Stimulated activated CD8-positive, alpha-beta memory T cell treated with anti-CD3 and anti-CD28 coated beads, Interleukin-12 subunit alpha, Interleukin-12 subunit beta, amount 100 ng/mL, for 1 hour (primary cell): ENCODE measurements at places on chromosomes 1 and 21.

DNA sequence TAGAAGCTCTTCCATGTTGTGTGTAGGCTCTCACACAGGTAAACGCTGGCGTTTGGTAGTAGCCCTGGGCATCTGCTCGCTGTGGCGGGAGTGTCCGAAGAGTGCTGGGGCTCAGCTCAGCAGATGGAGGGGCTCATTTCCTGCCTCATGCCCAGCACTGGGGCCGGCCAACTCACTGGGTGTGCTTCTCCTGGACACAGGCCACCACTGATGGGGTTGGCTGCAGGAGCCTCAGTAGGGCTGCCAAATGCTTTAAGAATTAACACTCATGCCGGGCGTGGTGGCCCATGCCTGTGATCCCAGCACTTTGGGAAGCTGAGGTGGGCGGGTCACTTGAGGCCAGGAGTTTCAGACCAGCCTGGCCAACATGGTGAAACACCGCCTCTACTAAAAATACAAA lies 20.9 kb downstream of the UQCRHL start:
- no peak for DNase-seq

GRCh38 chr1:51912881-51913280 lies 34.4 kb upstream of the NRDC start:
- DNase-seq, result no peak

- no peak for DNase-seq
Observed at GRCh38 chr1:83131692-83131955, 867.3 kb downstream of the TTLL7 start.

DNA sequence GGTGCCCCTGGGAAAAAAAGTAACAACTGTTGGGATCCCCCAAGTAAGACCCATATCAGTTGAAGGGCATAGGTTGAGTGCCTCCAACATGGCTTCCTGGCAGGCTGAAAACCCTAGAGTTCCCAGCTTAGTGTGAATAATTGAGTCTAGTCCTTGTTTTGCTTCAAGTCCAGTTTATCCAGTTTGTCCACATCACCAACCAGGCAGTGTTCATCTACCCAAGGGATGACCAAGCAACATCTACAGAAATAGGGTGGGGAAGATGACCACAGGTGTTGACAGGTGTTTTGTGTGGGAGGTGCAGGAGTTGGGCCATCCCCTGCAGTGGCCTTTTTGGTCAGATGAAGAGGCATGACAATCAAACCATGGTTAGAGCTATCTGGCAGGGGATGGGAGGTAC lies 54.3 kb upstream of the ERO1B start:
- no peak for DNase-seq

DNA sequence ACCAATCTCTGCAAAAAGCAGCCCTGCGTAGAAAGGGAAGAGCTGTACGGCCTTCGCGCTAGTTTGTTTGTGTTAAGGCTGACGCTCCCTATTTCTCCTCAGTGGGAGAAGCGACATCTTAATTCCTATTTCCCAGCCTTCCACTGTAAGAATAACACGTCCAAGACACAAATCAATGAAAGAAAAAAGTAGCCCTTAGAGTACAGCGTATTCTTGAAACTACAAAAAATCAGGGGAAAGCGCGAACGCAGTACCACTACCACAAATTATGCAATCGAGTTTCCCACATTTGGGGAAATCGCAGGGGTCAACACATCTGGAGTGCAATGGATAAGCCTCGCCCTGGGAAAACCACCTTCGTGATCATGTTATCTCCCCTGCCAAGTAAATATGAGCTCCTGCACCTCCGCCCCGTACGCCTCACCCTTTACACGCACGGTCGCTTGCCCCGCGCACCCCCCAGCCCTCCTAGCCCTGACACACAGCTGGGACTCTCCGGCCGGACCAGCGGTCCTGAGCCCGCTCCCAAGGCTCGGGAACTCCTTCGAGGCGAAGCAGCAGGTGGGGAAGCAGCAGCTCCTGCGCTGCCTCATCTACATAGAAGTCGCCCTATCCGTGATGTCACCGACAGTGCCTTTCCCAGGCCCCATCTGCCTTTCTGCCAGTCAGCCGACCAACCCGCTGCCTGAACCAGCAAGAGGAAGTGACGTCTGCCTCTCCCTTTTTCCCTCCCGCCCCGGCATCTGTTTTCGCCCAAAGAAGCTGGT lies 94.7 kb downstream of the PPIAL4G start:
- peak; percentile 78 for DNase-seq

DNA sequence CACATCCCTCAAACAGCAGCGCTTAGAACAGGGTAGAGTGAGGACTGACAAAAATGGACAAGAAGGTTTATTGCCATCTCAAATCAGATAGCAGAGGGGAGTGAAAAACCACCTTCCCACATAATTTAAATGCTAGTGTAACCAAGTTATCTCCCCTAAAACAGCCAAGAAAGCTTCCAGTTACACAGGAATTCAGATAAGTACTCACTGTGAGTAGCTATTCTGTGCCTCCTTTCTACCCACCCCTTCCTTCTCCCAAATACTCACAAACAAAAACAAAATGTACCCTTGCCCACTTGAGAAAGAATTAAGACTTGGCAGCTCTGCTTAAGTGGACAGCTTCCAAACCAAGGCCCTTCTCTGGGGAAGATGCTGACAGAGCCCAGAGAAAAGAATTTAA lies 9.1 kb downstream of the OTUD7B start:
- no peak for DNase-seq

- DNase-seq, result no peak
Observed at GRCh38 chr1:223639331-223639749, 26.2 kb downstream of the CAPN8 start.

- DNase-seq, result peak; percentile 61
Observed at GRCh38 chr1:206551986-206552326, 44.6 kb downstream of the RASSF5 start.

- no peak for DNase-seq
Observed at GRCh38 chr21:14088391-14088790, 122.4 kb downstream of the LIPI start.

DNA sequence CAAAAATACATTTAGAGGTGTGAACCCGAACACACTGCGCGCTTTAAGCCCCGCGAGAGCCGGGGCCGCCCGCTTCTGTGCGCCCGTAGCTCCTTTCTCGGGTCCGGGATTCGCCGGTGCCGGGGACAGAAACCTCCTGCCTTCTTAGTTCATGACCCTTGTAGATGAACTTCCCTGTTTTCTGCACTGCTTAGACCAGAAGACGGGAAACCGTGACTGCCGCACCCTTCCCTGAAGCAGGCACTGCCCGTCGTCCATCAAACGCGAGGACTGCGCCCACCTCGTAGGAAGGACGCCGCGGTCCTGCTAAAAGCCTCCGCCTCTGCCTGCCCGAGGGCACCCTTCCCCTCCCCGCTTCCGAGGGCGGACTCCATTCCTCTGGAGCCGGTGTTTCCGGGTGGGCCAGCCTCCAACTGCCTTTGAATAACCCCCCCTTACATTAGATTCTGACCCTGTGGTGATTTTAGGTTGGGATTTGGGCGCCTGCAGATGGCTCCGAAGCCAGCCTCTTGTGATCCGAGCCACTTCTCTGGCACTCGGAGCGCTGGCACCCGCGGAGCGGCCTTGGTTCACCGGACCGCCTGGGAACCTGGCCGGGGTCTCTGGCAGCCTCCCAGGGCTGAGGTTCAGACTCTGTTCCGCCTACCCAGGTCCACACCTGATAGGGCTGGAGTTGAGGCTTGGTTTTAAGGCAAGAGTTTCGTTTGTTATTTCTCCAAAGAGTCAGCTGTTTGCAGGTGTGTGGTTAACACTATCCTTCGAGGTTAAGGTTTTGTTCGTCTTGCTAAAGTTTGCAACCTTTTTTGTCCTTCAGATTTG lies 1.2 kb upstream of the PTTG1IP start:
- DNase-seq, result no peak

- DNase-seq, result no peak
Observed at GRCh38 chr1:170661646-170662411, 2.1 kb upstream of the PRRX1 start.

GRCh38 chr1:216702170-216702569 lies 21.1 kb downstream of the ESRRG start:
- no peak for DNase-seq

DNA sequence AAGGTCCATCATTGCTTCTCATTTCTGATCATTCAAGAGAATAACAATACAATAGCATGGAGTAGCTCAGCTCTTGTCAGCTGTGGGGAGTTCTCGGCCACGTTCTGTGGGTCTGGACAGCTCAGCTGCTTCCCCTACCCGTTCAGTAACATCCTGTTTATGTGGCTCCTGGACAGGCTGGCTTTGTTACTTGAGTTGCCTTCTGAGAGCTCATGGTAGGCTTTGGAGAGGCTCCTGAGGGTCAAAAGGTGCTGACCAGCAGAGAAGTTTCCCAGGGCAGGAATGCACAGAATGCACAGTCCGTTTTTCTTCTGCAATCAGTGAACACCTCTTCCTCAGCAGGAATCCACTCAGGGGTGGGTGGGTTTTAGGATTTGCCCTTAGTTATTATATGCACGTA lies 36.0 kb downstream of the KAZN start:
- no peak for DNase-seq

DNA sequence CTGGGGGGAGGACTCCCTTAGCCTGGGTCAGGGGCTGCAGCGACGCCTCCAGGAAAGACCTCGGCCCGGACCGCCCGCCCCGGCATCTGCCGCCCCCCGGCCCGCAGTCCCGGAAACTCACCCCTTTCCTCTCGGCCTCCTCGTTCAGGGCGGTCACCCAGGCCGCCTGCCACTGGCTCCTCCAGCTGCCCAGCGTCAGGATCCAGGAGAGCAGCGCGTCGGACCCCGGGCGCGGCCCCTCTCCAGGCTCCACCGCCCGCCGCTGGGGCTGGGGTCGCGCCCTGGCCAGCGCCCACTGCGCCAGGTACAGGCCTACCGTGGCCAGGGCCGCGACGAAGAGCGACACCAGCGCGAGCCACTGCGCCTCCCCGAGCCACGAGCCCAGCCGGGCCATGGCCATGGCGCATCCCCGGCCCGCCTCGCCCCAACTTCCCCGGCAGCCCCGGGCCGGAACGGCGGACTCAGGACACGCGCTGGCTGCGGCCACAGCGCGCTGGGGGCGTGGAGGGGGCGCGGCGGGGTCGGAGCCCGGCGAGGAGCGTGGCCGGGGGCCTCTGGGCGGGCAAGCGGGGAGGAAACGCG lies 478 bp downstream of the C2CD2 start:
- DNase-seq, result no peak

- no peak for DNase-seq
Observed at GRCh38 chr1:247102381-247102780, 1.8 kb downstream of the ZNF669 start.

GRCh38 chr1:181028196-181028595 lies 5.5 kb upstream of the STX6 start:
- DNase-seq, result no peak

- no peak for DNase-seq
Observed at GRCh38 chr1:20615946-20616846, 17.1 kb upstream of the PINK1 start.

DNA sequence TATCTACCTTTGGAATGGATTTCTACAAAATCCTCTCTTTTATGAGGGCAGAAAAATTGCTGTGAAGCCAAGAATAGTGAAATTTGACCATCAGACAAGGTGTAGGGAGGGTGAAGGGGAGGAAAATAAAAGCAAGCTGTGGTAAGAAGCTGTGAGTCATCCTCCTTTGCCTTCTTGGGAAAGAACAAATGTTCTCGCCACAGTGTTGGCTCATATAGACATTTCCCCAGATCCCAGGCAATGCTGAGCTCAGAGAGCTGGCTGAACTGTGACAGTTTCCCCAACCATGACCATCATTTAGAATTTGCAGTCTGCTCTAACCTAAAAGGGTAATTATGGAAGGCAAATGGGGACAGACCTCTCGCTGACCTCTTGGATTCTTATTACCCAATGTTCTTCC lies 235.4 kb downstream of the PBX1 start:
- DNase-seq, result no peak

DNA sequence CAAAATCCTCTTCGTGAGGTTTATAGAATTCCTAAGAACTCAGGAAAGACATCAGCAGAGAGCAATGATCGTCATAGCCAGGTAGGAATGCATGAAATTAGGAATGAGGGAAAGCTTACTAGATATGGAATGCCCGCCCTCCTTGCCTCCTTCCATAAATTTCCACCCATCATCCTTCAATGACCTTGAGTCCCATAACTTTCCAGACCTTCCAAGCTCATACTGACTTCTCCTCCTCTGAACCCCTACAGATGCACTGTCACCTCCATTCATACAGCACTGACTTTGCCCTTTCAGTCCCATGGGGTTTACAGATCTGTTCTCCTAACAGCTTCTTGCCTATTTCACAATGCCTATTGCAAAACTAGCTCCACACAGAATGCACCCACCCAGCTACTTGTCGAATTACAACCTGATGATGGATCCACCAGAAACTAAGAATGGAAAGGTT lies 23.8 kb upstream of the PPP1R15B start:
- DNase-seq, result no peak

GRCh38 chr1:161177112-161177935 lies at the start of gene B4GALT3:
Gene B4GALT3, minus strand, starts transcription at chr1:161177507. Its CDS starts 1,447 bp downstream, at chr1:161176060.
- peak; percentile 88 for DNase-seq

GRCh38 chr1:55670331-55671082 lies 455.3 kb upstream of the USP24 start:
- no peak for DNase-seq

- no peak for DNase-seq
Observed at GRCh38 chr1:207034208-207034607, 1.7 kb upstream of the C1orf116 start.

- no peak for DNase-seq
Observed at GRCh38 chr1:64147045-64147724, 56.2 kb upstream of the UBE2U start.

GRCh38 chr1:180275726-180276125 lies 45.7 kb downstream of the LHX4 start:
- no peak for DNase-seq

DNA sequence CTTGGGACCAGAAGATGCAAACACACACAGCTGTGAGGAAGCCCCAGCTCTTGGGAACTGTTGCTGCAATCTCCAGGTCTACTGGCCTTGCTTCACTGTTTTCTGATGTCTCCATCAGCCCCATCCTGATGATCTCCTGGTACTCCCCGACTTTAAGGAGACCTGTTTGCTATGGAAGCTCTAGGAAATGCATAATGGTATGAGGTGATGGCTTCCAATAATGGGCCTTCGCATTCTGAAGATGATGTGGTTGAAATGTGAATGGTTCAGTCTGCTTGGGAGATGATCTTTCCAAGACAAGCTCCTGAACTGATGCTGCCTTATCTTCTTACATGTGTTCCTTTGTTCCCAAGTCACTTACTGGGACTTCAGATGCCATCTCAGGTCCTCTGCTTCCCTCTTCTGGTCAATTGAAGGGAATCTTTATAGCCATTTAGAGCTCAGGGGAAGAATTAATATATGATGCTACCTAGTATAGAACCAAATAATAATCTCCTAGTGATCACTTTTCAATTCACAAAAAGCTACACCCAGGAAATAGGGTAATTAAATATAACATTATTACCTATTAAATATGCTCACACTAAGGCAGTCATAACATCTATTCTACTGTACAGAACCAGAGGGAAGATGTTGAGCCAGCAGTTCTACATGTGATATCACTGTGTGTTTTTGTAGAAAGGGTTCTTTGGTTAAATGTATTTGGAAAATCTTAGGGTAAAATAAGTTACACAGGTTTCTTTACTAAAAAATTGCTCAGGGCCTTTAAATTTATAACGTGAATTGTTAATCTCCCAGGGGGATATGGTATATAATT lies 73.9 kb upstream of the VTCN1 start:
- no peak for DNase-seq
